ENCODE measurements at places on chromosomes 13 and 19. TPM values are rescaled to one million over a fixed set of nuclear protein-coding genes. Genes with fewer than 3 reads are reported as not detected.

The GJA3 gene
- not detected for total RNA-seq

The ONECUT3 gene
- total RNA-seq: not detected

DNA sequence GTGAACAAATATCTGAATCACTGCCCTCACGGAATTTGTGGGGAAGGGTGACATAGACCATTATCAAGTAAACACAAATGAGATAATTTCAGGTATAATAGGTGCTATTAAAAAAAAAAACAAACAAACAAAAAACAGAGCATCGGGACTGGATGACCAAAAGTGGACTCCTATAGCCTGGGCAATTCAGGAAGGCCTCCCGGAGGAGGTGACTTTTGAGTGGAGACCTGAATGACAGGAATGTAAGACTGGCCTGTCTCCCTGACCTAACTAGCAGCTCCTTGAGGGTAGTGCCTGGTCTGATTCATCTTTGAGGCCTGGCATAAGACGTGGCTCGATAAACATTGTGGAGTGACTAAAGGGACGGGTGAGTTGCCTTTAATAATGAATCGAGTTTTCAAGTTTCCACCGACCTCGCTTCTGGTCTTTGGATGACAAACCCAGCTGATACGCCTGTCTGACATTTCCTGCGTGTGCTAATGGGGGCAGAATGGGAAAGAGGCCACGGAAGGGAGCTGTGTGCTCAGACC, 6.8 kb downstream of the KLK10 start:
- no peaks in the 10 kb centered on the region for H3K4me1 ChIP-seq
- no peak overlapping the region for H3K4me3 ChIP-seq
- H3K36me3 ChIP-seq: no peaks in the 10 kb centered on the region
- DNase-seq: no peak
- peaks cover 35% of the 10 kb centered on the region for H3K27me3 ChIP-seq

DNA sequence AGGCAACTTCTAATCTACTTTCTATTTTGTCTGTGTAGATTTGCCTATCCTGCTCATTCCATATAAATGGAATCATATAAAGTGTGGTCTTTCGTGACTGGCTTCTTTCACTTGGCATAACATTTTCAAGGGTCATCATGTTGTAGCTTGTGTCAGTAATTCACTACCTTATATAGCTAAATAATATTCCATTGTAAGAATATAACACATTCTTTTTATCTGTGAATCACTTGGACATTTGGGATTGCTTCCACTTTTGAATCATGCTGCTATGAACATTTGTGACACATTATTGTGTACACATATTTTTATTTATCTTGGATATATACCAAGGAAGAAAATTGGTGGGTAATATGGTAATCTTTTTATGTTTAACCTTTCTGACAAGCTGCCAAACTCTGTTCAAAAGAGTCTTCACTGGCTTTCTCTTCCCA, 89.0 kb upstream of the CSNK1A1L start:
- H3K4me3 ChIP-seq: no peak overlapping the region
- no peak overlapping the region for H3K27ac ChIP-seq
- no peaks in the 10 kb centered on the region for H3K36me3 ChIP-seq
- DNase-seq: no peak
- H3K27me3 ChIP-seq: no peaks in the 10 kb centered on the region

- no peaks in the 10 kb centered on the region for H3K4me1 ChIP-seq
- no peak overlapping the region for H3K4me3 ChIP-seq
Observed at GRCh38 chr13:109606520-109606919, 179.9 kb downstream of the IRS2 start.

DNA sequence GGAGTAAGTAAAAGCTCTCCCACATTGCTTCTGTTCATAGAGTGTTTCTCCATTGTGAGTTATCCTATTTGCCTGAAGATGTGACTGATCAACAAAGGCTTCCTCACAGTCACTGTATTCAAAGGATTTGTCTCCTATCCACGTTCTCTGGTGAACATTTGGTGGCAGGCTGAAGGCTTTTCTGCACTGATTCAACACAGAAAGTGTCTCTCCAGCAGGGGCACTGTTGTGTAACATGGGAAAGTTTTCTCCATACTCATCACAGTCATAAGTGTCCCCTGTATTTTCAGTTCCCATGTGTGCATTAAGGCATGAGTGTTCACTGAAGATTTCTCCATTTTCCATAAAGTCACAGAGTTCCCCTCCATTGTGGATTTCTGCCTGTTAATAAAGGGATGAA, 17.6 kb downstream of the ZNF121 start:
- DNase-seq: no peak
- no peak overlapping the region for H3K27ac ChIP-seq
- no peak overlapping the region for H3K4me3 ChIP-seq
- no peaks in the 10 kb centered on the region for H3K27me3 ChIP-seq
- peaks cover 58% of the 10 kb centered on the region for H3K36me3 ChIP-seq
